ENCODE measurements at places on chromosomes 1 and 21.

GRCh38 chr1:18849261-18849711 is 10.2 kb downstream of the TAS1R2 start:
- no peak for DNase-seq

GRCh38 chr1:173210283-173210682 is 3.2 kb upstream of the TNFSF4 start:
- no peak for DNase-seq

GRCh38 chr1:226487921-226488320 is 60.6 kb upstream of the STUM start:
- no peak for DNase-seq

DNA sequence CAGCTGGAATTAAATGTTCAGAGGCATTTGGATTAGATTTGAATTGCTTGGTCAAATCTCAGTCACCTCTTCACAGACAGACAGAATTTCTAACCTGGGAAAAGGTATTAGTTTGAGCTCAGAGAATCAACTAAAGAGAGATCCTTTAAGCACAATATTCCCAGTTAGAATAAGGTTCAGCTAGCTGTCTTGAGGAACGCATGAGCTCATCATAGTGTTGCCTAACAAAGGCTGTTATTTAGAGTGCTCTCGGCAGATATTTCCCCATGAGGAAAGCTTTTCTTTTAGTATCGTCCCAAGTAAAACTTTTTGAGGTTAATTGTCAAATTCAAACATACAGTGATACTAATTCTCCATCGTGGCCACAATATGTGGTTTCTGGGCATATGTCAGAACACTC is 269.9 kb downstream of the HLX start:
- DNase-seq, result no peak

GRCh38 chr1:150194381-150195031 is 41.4 kb downstream of the ANP32E start:
- DNase-seq, result no peak

DNA sequence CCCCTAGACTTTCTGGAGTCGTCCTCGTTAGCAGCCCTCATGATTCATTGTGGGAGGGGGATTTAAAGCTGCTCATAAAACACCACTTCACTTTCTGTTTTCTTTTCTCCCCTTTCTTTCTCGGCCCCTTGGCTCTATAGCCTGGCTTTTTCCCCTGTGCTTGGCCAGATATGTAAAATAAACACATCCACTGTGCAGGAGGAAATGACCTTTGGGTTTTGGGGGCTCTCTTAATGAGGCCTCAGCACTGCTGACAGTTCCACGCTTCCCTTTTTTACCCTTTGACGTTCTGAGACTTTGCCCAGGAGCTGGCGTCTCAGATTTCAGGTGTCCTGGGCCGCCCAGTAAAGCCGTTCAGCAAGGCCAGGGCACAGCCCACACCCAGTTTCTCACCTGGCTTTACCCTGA is 65.7 kb downstream of the RUNX3 start:
- DNase-seq, result no peak

GRCh38 chr1:221072214-221072613 is 193.0 kb downstream of the HLX start:
- DNase-seq, result no peak

- DNase-seq, result no peak
These were observed 66.8 kb upstream of the RAB4A start for GRCh38 chr1:229203991-229204632.

GRCh38 chr1:235841938-235842545 is 24.7 kb downstream of the LYST start:
- no peak for DNase-seq

- peak; percentile 68 for DNase-seq
These were observed 3.9 kb downstream of the ARHGEF2 start for GRCh38 chr1:155974208-155975115.

Measured in NCI-H2029 treated with DMSO at 0.1 percent for 48 hours (cell line).